D341Med (cell line): ENCODE measurements at places on chromosomes 4 and X.

DNA sequence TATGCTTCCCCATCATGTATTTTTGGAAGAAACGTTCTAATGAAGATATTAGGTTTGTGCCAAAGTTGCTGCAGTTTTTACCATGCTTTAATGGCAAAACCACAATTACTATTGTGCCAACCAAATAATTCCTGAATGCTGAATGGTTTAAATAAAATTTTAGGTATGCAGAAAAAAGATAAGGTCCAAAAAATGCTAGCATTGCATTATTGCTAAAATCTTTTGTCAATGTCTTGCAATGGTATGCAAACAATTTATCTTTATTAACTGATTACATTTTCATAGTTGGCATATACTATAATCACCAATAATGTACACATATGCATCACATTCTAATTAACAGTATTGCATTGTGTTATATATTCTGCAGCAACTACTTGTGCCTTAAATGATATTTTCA is 1657.4 kb upstream of the IGFBP7 start:
- no peak for DNase-seq

DNA sequence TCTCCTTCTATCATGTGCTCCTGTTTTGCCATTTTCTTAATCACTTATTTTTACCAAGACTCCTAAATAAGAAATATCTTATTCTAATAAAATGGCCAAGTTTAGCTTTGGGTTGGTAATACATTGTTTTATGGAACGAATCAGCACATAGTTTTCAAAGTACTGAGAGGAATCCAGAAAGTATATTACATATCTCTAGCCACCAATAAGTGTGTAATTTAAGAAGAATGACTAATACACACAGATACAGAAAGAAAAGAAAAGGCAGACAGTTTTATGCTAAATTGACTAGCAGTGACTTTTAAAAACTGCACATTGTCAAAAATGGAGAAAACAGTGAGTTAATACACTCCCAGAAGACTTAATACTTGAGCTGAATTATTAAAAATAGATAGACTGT is 167.0 kb upstream of the IL15 start:
- no peak for DNase-seq

- no peak for DNase-seq
Observed at GRCh38 chr4:171765514-171765913, 47.7 kb upstream of the GALNTL6 start.

DNA sequence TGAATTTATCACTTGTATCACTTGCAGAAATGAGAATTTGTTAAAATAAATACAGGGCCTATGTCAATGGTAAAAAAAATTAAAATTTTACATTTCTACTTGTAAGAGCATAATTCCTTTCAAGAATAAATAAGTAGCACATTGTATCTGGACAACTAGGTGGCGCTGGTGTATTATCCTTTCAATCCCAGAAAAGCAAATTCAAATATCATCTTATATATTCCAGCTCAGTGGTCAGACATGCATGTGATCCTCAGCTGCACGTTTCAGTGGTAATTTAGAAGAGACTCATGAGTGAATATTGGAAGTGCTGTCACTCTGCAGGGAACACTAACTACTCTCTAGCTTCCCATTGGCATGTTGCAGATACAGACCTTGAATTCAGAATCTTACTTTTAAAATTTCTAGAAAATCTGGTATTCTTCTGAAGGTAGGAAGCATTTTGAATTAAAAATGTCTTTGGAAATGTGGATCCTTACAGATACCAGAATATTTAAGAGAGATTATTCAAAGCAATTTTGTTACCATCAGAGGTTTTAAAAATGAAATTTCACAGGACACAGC is 1414.7 kb upstream of the TENM3 start:
- peak; percentile 45 for DNase-seq

DNA sequence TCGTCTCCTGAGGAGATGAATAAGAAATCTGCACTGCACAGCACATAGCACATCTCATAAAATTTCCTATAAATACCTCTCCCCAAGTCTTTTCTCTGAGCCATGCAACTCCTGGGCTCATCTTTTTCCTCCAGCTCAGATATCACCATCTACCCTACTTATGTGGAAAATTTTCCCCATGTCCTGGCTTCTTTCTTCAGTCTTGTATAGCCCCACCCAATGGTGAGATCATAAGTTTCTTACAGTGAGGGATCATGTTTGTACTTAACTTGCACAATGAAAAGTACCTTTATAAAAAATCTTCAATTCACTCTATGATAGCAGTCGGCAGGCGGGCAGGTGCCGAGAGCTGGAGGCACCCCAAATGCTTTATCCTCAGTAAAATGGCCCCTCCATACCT is 198.6 kb upstream of the S100G start:
- no peak for DNase-seq
